Trophoblast cell (in vitro differentiated cells and primary cell): ENCODE measurements at places on chromosomes 6 and 20.

DNA sequence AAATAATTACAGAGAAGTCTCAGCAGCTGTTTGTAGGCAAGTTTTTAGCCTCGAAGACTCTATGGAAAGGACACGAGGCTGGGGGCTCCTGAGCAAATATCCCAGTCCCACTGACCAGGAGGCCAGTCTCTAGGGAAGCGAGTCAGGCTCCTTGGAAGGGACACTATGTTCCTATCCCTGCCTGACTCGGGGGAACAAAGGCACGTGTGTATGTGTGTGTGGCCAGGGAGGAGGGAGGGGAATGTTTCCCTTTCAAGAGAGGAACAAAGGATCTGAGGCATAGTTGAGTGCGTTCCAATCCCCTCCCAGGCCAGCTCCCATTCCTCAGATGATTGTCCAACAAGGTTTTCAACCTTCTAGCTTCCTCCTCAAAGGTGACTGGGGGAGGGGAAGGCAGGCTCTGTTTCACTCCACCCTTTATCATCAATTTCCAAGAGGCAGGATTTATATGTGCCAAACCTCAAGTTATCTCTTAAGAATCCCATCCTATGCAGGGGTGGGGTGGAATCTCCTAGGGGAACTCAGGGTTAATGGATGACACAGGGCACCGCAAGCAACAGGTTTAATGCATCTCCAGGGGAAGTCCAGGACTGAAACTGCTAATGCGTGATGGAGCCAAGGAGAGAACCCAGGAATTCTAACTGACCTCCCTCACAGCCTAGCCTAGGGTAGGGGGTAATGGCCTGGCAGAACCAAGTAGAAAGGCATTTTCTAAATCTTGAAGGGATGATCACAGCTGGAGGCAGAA, 9.9 kb downstream of the BCL2L1 start:
- H3K27ac ChIP-seq, result peak overlapping the region; percentile 95
- H3K36me3 ChIP-seq, result peaks cover 8% of the 10 kb centered on the region
- H3K27me3 ChIP-seq, result no peaks in the 10 kb centered on the region
- peak; percentile 62 for DNase-seq
- no peak overlapping the region for H3K4me3 ChIP-seq

DNA sequence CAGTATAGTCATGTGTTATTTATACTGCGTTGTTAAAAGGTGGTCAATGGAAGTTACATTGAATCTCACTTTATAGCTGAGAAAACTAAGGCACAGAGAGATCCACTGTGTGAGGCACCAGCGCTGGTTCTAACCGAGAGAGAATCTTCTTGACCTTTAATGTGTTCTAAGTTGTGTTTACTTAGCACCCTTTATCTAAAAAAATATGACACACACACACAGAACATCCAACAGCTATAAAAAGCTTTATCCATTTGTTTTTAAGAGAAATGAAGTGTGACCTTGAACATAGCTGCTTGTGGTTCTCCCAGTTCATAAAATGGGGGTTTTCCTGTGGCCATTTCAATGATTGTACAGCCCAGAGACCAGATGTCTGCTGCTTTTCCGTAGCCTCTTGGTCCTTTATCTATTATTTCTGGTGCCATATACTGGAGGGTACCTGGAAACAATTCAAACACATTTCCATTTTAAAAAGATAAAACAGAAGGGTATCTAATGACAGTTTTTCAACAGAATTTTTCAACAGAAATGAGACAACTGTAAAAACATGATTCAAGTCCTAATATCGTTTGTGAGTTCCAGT, 54.8 kb upstream of the MAP7 start:
- H3K27ac ChIP-seq, result no peak overlapping the region
- H3K4me3 ChIP-seq, result no peak overlapping the region
- no peaks in the 10 kb centered on the region for H3K27me3 ChIP-seq
- no peaks in the 10 kb centered on the region for H3K36me3 ChIP-seq
- no peak for DNase-seq

- peak; percentile 39 for DNase-seq
- no peaks in the 10 kb centered on the region for H3K4me1 ChIP-seq
- H3K4me3 ChIP-seq, result no peak overlapping the region
- H3K27me3 ChIP-seq, result no peaks in the 10 kb centered on the region
- H3K27ac ChIP-seq, result no peak overlapping the region
Observed at GRCh38 chr6:128235556-128235955, 284.8 kb downstream of the PTPRK start.

- H3K36me3 ChIP-seq, result no peaks in the 10 kb centered on the region
- peak; percentile 67 for DNase-seq
- H3K4me3 ChIP-seq, result peak overlapping the region; percentile 90
- peak overlapping the region; percentile 75 for H3K27ac ChIP-seq
- no peaks in the 10 kb centered on the region for H3K27me3 ChIP-seq
Observed at GRCh38 chr6:52576392-52577021, 353 bp downstream of the TRAM2 start.

DNA sequence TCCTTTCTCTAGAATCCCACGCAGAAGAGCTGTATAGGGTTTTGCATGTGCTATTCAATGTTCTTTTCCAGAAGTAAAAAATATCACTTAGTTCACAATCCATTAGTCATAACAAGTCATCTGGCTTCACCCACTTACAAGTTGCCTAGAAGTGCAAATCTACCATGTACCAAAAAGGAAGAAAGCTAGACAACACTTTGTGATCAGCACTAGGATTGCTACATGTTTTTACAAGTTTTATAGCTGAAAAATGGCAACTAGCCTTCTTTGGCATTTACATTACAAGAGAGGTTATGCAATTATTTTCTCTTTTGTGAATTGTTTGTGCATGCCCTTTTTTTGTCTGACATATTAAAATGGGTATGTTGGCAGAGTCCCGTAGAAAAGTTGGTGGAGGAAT, 85.6 kb upstream of the PTPRK start:
- H3K4me3 ChIP-seq, result no peak overlapping the region
- no peaks in the 10 kb centered on the region for H3K4me1 ChIP-seq
- no peaks in the 10 kb centered on the region for H3K27me3 ChIP-seq

GRCh38 chr6:117232196-117232595, 33.2 kb upstream of the VGLL2 start:
- no peak overlapping the region for H3K27ac ChIP-seq
- DNase-seq, result no peak

DNA sequence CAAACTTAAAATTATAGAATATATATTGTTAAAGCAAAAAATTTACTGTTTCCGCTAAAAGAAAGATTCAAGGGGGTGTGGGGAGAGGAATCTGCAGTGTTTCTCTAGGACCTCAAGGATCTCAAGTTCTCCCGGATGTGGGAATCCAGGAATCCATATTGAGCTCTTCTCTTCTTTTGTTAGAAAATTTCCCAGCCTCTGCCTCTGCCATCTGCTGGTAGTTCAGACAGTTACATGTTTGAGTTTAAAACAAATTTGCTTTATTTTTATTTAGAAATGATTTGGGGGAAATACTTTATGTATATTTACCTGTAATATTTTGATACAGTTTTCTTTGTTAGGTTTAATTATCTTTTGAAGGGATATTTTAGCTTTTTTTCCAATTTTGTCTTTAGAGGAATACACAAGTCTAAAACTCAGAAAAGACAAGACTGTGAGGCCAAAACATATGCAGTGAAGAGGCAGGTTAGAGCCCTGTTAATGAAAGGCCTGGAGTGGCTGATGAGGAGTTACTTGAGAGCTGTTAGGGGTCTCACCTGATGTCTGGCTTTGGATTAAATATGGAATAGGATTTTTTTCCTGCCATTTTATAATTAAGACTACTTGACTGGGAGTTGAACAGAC, 268.8 kb downstream of the ARID1B start:
- H3K36me3 ChIP-seq, result peaks cover 4% of the 10 kb centered on the region
- H3K4me3 ChIP-seq, result no peak overlapping the region

DNA sequence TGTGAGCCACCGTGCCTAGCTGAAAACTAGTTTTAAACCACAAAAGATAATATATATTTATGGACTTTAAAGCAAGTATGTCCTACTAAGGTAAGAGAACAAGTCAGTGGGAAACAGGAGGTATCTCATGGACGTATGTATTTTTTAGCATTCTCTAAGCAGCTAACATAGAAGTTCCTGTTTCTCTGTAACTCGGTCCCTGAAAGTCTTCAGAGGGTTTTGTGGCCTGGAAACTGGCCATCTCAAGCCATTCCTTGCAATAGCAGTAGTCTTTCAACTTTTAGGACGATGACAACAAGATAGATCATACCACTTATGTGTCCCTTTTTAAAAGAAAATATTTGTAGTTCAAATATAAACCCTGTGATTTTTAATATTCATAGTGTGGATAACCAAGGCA, 95.6 kb upstream of the RALGAPA2 start:
- H3K36me3 ChIP-seq, result no peaks in the 10 kb centered on the region
- H3K4me3 ChIP-seq, result no peak overlapping the region
- no peaks in the 10 kb centered on the region for H3K4me1 ChIP-seq
- no peak for DNase-seq

GRCh38 chr6:17311595-17312311, 30.6 kb downstream of the RBM24 start:
- no peak overlapping the region for H3K27ac ChIP-seq
- DNase-seq, result peak; percentile 46
- no peaks in the 10 kb centered on the region for H3K27me3 ChIP-seq
- no peaks in the 10 kb centered on the region for H3K4me1 ChIP-seq

- no peak for DNase-seq
- no peaks in the 10 kb centered on the region for H3K27me3 ChIP-seq
- peaks cover 6% of the 10 kb centered on the region for H3K4me1 ChIP-seq
- H3K4me3 ChIP-seq, result no peak overlapping the region
Observed at GRCh38 chr20:870758-871157, 37.2 kb downstream of the FAM110A start.

GRCh38 chr6:7590918-7591302, 912 bp downstream of the SNRNP48 start:
- peak overlapping the region; percentile 90 for H3K4me3 ChIP-seq
- H3K27me3 ChIP-seq, result no peaks in the 10 kb centered on the region
- DNase-seq, result no peak
- H3K4me1 ChIP-seq, result peaks cover 7% of the 10 kb centered on the region
- H3K27ac ChIP-seq, result no peak overlapping the region
